ENCODE measurements at places on chromosomes 13 and 19. TPM values are rescaled to one million over a fixed set of nuclear protein-coding genes. Genes with fewer than 3 reads are reported as not detected.

GRCh38 chr19:17687857-17688784 is at the start of gene UNC13A:
TSS of gene UNC13A (minus strand) at chr19:17688354. CDS start at chr19:17688199, 155 bp downstream.
- no peak for DNase-seq

DNA sequence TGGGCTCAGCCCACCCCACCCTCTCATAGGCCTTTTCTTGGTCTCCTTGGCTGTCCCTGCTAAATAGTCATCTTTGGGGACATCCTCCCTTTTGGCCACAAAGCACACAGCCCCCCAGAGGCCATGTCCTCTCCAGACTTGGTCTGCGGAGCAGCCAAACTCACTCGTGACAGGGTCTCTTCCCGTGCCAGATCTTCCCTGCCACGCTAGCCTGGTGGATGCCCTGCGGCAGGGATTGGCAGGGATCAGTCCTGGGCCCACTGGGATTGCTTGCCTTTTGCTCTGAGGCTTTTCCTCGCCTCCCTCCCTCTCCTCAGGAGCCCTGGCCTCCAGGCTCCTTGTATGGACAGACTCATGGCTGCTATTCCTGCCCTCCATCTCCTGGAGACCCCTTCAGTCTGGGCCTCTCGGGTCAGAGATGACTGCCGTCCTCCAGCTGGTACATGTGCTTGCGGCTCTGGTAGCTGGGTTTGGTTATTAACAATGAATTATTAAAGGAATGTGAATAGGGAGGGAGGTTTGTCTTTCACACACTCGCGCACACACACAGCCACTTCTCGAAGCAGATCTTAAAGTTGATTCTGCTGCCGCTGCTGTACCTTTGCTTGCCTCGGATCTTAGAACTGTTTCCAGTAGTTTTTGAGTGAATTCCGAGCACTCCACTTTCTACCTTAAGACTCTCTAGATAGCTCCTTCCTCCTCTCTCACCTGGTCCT is 45.1 kb downstream of the NFIX start:
- no peak for DNase-seq

DNA sequence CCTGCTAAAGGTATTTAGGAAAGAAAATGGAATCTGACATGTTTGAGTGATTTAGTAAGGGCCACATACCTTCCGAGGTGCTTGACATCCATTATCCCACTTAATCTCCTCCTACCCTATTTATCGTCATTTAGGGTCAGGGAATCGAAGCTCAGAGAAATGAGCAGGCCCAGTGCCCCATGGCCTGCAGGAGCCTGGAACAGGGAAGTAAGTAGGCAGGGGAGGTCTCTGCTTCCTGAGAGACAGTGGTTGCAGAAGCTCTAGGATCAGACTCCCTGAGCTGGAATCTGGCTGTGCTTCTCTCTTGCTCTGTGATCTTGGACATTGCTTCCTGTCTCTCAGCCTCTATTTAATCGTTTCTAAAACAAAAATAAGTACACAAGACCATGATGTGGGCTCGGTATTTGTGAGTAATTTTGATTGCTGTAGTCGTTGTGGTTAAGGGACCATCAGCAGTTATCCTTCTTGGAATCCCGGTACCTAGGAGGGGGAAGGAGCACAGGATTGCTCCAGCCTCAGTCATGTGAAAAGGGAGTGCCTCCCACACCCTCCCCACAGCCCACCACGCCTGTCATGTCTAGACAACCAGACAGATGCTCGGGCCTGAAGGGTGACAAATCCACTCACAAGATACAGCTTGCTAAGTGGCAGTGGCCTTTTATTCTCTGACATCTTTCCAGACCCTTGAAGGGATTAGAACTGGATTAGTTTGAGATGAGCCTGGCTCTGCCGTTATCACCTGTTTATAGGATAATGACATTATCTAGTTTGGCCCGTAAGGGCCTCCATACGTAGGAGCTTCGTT is 169.2 kb upstream of the TSHZ3 start:
- peak; percentile 13 for DNase-seq

GRCh38 chr19:46724468-46724867 is 7.6 kb upstream of the PRKD2 start:
- no peak for DNase-seq

- no peak for DNase-seq
Observed at GRCh38 chr13:104996022-104996421, 1539.4 kb downstream of the EFNB2 start.

LILRA1 gene
- total RNA-seq: 0.47 TPM

SHISA7 gene
- not detected for total RNA-seq

OR7A5 gene
- not detected for total RNA-seq

Data from right atrium auricular region (tissue), 2 donors.